ENCODE measurements at places on chromosomes 7 and 10.

DNA sequence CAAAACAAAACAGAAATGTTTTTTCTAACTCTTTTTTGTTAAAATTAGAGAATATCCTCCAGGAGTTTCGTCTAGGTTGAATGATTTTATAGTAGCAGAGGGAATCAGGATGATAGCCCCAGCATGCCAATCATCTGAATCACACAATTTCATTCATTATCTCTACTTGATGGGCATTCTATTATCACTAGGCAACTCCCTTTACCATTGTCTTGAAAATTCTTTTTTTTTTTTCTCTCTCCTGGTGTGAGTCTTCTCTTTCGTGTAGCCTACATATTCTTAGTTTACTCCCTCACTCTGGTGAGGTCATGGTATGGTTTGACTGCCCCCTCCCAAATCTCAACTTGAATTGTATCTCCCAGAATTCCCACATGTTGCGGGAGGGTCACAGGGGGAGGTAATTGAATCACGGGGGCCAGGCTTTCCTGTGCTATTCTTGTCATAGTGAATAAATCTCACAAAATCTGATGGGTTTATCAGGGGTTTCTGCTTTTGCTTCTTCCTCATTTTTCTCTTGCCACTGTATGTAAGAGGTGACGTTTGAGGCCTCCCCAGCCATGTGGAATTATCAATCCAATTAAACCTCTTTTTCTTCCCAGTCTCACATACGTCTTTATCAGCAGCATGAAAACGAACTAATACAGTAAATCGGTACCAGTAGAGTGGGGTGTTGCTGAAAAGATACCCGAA, 105.0 kb downstream of the OTUD1 start:
- no peak for DNase-seq

GRCh38 chr7:34086064-34086463, 180.7 kb downstream of the BMPER start:
- DNase-seq, result no peak

DNA sequence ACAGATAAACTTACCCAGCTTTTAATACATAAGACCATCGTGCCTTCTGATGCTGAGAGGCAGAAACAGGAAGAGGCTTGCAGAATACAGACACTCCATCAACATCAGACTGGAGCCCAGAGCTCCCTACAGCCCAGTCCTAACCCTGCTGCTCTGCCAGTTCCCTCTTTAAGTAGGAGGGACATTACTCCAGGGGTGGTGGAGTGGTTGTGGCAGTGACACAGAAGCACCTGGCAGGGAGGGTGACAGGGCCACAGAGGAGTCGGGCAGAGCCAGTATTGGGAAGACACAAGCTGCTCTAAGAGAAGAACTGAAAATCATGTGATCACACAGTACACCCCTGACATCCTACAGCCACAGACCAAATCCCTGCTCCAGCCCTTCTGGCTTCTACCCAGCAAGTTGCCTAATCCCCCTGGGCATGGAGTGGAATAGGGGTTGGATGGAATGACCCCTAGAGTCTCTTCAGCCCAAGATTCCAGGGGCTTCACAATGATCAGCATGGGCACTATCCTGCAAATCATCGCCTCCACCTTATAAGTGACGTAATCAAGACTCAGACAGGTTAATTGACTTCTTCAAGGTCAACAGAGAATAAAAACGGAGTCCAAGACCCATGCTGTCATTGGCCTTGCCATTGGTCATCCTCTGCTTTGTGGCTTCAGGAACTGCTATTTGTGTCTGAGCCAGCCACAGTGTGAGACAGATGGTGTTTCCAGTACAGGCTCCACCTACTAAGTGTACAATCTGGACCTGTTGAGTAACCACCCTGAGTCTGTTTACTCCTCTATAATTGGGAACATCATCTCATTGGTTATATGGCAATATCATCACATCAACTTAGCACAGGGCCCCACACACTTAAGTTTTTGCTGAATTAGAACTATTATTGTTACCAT, 61.1 kb upstream of the ZMIZ1 start:
- no peak for DNase-seq

DNA sequence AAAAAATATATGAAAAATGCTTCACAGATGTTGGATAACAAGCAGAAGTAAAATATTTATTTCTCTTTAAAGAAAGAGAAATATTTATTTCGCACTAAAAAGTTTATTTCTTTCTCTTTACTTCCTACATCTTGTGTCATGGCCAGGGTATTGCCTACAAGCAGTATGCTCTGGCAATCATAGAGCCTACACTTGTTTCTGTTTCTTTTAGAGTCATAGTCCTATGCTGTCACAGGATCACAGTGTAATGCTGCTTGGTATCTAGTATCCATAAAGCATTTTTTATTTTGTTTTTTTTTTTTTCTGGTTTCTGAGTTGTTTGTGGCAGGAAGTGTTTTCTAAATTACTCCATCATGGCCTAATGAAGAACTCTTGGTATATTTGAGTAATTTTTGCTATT, 116.0 kb downstream of the ATRNL1 start:
- no peak for DNase-seq

DNA sequence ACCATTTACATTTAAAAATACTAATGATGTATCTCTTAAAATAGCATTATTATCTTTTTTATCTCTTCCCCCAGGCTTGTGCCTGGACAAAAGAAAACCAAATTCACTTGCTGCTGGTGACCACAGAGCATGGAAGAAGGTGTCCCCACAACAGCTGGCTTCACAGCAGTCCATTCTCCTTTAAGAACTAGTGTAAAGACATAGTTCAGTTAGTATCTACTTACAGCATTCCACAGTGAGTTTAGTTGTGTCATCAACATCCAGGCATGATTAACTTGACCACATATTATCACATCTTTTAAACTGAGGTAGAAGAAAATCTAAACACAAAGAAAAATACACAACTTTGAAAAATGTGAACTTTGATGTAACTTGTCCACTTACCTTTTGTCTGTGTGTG, 55.0 kb downstream of the LRRC17 start:
- DNase-seq, result no peak

GRCh38 chr7:27943241-27943640, 203.3 kb downstream of the TAX1BP1 start:
- DNase-seq, result no peak

GRCh38 chr10:29982997-29983648, 76.3 kb downstream of the JCAD start:
- no peak for DNase-seq

GRCh38 chr10:2326411-2326810, 589.1 kb upstream of the ADARB2 start:
- DNase-seq, result no peak

DNA sequence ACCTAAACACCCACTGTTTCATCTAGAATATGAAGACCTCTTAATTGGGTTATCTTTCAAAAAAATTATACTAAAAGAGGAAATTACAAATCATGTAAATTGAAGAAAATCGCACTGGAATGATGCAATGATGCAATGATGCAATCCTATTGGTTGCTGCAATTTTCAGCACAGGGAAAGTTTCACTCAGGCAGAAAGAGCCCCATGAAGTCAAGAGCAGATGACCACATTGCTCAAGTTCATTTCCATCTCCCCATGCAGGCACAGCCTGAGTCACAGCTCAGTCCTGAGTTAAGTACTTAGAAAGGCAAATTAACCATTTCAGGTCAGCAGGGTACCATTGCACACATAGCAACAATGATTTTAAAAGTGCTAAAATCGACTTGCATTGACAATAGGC, 180.3 kb upstream of the MYO3A start:
- DNase-seq, result no peak

DNA sequence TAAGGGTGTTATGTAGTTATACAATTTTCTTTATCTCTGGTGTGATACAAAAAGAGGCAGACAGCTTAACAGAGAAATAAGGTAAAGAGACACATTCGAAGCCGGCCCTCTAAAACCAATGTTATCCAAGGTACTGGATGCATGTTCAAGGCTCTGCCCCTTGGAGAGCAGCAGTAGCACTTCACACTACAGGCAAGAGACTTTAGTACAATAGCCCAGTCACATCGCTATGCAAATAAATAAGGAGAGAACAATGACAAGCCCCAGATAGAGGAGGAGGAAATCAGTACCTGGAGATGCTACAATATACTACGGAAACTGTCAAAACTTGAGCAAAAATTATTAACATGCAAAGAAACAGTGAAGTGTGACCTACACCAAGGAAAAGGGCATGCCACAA, 111.1 kb downstream of the ITGB1 start:
- DNase-seq, result no peak

- DNase-seq, result no peak
Observed at GRCh38 chr10:113115556-113115955, 165.5 kb downstream of the TCF7L2 start.

DNA sequence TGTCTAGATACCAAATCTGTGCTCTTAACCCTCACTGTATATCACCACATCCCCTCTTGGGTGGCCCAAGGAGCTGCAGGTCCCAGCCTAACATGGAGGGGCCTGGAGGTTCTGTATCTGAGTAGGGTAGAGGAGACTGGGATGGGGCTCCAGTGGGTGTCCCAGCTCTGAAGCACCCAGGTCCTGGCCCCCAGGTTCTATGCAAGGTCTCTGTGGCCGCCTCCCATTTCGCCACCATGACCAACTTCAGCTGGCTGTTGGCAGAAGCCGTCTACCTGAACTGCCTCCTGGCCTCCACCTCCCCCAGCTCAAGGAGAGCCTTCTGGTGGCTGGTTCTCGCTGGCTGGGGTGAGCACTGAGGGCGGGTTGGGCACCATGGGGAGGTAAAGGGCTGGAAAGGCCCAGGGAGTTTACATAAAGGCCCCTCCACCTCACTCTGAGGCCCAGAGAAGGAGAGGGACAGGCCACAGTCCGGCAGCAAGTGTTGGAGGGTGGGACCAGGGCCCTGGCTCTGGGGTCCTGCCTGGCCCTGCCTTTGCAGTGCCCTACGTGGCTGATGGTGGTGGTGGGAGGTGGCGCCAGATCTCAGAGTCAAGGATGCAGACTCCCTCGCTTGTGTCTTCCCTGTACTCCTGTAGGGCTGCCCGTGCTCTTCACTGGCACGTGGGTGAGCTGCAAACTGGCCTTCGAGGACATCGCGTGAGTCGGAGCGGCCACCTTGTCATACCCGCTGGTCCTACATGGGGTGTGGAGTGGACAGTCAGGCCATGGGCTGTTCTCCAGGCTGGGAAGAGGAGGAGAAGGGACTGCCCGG, 10.2 kb downstream of the GHRHR start:
- no peak for DNase-seq

DNA sequence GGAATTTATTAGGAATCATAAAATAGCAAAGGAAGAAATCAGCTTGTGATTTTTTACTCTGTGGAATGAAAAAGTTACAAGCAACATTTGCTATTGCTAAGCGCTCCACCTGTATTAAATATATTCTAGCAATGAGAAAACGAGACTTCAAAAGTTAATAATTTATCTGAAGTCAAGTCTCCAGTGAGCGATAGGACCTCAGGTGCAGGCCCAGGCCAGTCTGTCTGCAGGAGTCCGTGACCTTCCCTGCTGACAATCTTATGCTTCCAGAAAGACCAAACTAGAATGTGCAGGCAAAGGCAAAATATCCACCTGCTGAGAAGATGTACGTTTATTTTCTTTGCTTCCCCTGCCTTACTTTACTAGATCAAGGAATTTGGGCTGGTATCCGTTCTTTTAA, 22.7 kb downstream of the MRC1 start:
- DNase-seq, result no peak

- DNase-seq, result no peak
Observed at GRCh38 chr10:77524281-77524711, 113.3 kb downstream of the KCNMA1 start.

- no peak for DNase-seq
Observed at GRCh38 chr7:71155236-71155635, 23.3 kb downstream of the GALNT17 start.

- no peak for DNase-seq
Observed at GRCh38 chr10:131971591-131971990, 10.1 kb downstream of the BNIP3 start.

DNA sequence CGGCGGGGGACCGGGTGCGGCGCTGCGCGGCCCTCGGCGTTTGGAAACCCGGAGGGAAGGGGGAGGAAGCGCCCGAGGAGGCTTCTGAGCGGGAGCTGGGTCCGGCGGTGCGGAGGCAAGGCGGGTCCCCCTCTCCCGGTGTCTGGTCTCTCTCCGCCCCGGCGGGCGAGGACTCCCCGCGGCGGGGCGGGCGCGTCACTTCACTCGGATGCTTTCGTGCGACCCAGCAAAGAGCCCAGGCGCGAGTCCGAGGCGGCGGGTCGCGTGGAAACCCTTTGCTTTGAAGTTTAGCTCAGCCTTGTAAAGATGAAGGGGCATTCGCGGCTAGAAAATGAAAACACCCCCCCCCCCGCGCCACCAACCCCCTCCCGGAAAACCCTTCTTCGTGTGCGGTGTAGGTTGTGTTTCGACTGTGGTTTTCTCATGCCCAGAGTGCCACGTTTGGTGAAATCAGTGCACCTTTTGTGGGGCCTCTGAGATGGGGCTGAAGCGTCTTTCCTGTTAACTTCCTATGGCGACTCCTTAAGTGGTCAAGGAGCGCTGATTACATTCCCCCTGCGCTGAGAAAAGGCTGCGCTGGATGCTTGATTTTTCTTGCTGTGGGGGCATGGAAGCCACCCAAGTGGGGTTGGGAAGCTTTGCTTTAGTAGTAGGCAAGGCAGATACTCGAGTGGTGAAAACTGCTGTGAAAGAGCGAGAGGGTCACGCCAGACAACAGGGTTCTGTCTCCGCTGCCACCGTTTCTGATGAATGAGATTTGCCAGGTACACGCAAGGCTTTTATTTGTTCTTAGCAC, 876 bp downstream of the GNAI1 start:
- DNase-seq, result no peak

GRCh38 chr10:118793545-118793944, 38.8 kb upstream of the CACUL1 start:
- no peak for DNase-seq

DNA sequence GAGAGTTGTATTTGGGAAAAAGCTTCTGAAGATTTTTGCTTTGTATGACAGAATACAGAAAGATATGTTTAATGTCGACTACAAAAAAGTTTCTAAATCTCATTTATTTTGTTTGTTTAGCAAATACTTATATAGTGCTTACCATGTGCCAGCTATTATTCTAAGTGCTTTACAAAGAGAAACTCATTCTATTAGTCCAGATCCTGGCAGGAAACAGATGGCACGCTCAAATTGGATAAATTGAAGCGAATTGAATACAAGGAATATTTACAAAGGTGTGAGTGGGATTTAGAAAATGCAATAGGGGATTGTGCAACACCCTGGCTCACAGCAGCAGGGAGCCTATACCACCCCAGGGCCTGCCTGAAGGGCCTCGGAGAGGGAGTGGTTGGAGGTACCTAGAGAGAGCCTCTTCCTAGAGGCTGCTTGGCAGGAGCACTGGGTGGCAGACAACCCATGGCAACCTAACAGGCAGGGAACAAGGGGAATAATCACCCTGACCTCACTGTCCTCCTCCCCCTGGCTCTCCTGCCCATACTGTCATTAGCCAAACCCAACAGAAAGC, 27.6 kb upstream of the FAM204A start:
- DNase-seq, result no peak

DNA sequence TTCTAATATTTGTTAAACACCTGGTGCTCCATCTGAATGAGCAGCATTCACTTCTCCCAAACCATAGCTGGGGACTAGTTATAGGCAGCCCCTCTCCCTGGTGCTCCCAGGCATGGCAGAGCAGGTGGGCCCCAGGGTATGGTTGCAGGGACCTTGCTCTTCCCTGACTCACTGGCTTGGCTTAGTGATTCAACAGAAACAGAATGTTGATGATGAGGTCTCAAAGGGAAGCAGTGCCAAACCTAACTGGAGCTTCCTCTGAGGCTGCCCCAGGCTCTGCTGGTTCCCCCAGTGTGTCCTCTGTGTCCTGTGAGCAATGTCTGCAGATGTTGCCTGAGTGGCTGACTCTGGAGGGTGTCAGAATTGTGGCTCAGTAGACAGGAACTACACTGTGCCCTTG, 3.7 kb downstream of the GPR26 start:
- DNase-seq, result no peak

All from stimulated activated CD8-positive, alpha-beta memory T cell treated with anti-CD3 and anti-CD28 coated beads, Interleukin-4, amount 100 ng/mL, for 1 hour (primary cell).